Body of pancreas (tissue), 4 donors: ENCODE measurements at places on chromosomes 6 and 20.
A peak's percentile ranks its signal among the peaks of the same experiment; 100 is the strongest.

DNA sequence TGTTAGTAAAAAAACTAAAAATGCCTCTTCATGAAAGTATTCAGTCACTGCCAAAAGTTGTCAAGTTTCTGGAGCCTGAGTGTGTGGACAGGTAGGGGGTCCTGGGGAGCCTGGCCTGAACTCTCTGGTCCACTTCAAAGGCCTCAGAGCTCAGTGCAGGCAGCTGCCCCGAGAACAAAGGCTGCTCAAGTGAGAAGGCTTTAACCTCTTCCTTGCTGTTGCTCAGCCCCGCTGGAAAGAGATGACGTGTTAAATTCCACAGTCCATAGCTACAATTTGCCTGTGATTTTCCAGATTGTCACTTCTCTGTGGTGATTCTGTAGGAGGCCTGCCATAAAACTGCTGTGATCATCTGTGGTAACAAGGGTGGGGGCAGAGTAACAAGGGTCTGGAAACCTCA, 96.9 kb downstream of the FAM120B start:
- DNase-seq: no peak

DNA sequence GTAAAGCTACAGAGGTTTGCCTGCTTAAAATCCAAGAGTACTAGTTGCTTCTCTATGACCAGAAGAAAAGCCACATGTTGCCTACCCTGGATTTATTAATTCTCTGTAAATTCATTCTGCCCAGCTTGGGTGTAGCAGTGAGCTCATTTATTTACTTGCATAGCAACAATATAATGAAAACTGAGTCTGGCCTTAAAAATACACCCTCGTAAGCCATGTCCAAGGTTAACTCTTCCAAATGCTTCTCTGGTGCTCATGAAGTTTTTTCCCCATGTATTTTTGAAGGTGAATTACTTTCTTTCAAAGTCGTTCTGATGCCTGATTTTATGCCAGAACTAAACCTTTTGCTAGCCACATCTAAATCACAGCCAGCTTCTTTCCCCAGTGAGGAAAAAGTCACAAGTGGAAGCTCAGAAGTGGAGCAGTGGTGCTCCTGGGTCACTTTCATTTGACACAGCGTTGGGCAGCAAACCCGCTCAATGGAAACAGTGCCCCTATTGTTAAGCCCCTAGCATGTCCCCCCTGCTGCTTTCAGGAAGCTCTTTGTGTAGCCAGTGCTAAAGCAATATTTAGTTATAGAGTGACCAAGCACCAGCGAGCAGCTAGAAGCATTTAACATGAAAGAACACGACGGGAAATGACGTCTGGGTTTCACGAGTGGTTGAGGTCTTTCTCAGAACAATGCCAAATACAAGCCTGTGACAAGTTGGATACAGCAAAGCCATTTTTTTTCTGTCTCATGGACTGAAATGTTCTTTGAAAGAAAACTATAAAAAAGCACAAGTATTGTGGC, 29.8 kb downstream of the NEDD9 start:
- peak; percentile 29 for DNase-seq

DNA sequence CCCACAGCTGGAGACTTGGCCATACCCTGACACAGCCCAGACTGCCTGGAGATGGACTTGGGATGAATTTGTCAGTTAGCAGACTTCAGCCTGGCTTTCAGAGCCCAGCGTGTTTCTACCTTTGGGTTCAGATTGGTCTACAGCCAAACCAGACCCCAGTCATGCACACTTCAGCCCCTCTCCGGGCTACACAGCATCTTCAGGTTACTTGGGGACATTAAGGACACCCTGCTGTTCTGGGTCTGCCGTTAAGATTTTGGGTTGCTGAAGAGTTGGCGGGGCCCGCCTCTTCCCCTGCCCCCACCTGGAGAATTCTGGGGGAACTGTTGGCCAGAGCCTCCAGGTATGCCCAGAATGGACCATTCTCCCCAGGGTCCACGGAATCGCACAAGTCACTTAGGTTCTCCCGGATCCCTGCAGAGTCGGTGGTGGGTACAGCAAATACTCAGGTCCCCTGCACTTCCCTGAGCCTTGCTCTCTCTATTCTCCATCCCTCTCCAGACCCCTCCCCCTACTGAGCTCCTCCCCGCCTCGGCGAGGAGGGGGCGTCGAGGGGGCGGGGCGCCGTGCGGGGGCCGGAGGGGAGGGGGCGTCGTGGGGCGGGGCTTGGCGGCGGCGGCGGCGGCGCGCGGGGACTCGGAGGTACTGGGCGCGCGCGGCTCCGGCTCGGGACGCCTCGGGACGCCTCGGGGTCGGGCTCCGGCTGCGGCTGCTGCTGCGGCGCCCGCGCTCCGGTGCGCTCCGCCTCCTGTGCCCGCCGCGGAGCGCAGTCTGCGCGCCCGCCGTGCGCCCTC, at the start of gene PTK7:
Gene PTK7 (plus strand): TSS at position 645 of the 794 bp plus-strand sequence. CDS start 175 bp downstream, outside the sequence.
- peak; percentile 39 for DNase-seq

DNA sequence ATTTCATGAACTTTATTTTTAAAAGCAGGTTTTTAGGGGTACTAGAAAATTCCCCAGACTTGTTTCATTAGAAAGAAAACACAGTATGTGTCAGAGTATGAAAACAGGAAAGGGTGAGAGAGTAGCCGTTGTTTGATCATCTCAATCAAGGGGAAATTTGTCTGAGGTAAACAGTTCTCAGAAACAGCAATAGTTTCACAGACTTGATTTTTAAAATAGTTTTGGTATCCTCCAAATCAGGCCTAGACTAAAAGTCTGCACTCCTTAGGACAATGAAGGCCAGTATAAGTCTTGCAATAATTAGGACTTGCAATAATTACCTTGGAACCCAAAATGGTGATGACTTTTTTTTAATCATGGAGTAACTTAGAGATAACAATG, 176.6 kb upstream of the TAB2 start:
- DNase-seq: no peak

GRCh38 chr20:57680934-57681914, 28.6 kb downstream of the PMEPA1 start:
- DNase-seq: no peak

DNA sequence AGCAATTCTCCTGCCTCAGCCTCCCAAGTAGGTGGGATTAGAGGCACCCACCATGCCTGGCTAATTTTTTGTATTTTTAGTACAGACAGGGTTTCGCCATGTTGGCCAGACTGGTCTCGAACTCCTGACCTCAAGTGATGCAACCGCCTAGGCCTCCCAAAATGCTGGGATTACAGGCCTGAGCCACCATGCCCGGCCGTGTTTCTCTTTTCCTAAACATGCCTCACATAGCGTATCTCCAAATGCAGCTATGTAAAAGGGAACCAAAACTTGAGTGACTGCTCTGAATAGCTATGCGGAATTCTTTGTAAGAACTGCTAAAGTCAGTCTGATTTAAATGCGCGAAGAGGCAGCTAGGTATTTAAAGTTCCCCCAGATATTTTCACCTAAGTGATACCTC, 20.5 kb downstream of the BPIFA2 start:
- DNase-seq: no peak

- no peak for DNase-seq
Measured at GRCh38 chr6:143112084-143112768, 51.5 kb downstream of the AIG1 start.

DNA sequence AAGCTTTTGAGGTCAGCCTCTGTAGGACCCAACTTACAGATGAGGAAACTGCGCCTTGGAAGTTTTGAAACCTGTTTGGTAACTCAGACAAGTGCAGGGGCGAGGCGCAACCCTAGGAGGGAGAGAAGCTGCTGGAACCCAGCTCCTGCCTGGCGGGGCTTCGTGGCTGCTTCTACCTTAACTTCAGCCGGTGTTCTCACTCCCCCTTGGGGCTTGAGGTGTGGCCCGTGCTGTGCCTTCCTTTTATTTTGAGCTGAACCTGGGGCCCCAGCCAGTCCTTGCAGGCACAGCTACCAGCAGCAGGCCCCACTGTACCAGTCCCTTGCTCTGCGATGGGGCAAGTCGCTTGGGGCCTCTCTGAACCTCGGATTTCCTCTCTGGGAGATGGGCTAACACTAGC, 12.0 kb downstream of the RBM38 start:
- DNase-seq: no peak

DNA sequence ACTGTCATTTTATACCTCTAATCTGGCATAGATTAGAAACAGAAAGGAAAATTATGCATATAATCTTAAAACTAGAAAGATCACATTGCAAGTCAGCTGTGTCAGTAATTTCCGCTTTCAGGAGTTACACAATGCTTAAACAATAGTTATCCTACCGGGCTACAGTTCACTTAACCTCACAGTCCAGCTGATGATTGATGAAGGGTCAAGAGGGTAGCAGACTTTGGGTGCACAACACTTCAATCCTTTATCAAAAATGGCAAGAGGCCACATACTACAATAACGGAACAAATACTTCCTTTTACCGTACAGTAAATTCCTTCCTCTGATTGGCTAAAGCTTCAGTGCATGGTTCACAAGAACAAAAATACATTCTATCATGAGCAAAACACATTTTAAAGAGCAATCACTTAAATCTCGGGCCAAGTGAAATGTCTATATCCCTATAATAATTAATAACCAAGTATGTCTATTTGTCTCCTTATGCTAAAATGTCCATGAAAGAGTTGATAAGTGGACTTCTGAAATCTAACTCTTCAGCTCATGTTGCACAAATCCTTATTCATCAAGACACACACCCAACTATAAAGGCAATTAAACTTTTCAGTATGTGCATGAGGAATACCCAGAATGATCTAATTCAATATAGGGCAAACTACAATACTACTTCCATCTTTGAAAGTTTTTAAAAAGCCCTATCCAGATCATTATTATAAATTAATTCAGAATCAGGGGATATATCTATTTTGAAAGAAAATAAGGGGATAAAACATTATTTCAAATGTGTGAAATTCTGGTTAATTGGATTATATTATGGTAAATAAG, 76.8 kb downstream of the HIVEP2 start:
- DNase-seq: peak; percentile 14

DNA sequence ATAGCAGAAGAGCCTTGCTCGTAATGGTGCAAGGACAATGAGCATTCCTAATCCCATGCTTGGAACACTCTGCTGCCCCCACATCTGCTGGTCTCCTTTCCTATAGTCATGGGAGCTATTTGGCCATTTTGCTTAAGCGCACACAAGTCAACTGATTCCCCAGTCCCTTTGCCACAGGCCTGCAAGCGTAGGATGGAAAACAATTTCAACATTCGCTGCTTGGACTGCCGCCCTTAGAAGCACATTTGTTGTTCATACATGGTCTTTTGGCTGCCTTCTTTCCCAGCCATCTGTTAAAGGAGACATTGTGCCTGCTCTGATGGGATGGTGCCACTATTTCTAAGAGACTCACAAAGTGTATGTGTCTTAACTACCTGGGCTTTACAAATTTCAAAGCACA, 96.9 kb downstream of the RFX6 start:
- DNase-seq: no peak

GRCh38 chr6:134318974-134319281, 1.0 kb upstream of the SGK1 start:
- DNase-seq: no peak

GRCh38 chr20:38828514-38829295, 23.2 kb downstream of the PPP1R16B start:
- DNase-seq: no peak

DNA sequence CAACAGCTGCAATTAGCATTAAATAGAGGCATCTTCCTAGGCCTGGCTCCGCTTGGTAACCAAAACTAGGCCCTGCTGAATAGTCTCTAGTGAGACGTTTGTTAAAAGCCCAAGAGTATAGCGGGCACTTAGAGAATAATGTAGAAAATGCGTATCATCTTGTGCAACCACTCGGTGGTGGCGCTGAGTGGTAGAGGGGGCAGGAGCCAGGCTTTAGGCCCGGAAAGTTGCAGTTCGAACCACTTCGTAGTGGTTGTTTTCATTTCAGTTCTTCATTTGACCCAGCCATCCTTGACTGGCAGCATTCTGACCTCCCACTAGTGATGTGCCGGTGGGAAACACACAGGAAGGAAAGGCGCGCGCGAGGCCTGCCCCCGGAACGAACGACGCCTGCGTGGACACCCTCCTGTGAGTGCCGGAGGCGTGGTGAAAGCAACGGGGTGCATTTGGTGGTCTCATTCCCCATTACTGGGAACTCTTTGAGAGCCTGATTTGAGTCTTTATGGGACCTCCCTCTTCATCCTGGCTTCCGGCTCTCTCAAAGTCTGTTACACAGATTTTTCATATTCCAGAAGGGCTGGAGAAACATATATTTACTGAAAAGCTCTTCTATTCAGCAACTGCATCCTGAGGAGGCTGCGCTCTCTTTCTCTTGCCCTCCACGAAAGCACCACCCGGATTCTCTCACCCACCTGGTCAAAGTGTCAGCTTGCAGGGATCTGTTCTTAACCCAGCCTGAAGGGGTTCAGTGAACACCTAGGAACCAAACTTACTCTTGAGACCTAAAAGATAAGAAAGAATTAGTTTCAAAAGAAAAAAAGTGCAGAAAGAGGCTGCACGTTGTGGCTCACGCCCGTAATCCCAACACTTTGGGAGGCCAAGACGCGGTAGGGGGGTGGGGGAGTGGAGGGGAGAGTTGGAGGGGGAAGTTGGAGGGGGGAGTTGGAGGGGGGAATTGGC, 18.2 kb downstream of the GPX5 start:
- DNase-seq: no peak
